ENCODE measurements at places on chromosomes 2 and 18. TPM values are rescaled to one million over a fixed set of nuclear protein-coding genes. Genes with fewer than 3 reads are reported as not detected.

PRSS56 gene
- not detected for total RNA-seq

INO80D gene
- 6.0 TPM for total RNA-seq

HOXD4 gene
- total RNA-seq: 2.5 TPM

AMER3 gene
- not detected for total RNA-seq

FKBP1B gene
- 8.0 TPM for total RNA-seq

PDE1A gene
- 10.5 TPM for total RNA-seq

TMEM169 gene
- 0.13 TPM for total RNA-seq

CD8B2 gene
- not detected for total RNA-seq

SLC4A3 gene
- 0.13 TPM for total RNA-seq

SPDYA gene
- total RNA-seq: 0.13 TPM

PCARE gene
- not detected for total RNA-seq

RFX8 gene
- 0.13 TPM for total RNA-seq

COL4A4 gene
- not detected for total RNA-seq

DNA sequence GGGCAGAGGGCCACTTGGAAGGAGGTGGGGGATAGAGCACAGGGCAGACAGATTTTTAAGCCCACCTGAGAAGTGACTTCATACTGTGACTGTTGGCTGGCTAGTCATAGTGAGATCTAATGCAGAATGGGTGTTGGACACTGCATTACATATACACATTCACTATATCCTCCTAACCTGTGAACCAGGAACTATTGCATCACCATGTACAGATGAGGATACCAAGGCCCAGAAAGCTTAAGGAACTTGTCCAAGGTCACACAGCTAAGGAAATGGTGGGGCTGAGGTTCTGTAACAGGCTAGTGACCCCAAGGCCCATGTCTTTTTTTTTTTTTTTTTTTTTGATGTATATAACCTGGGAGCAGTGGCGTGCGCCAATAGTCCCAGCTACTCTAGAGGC, 49.6 kb upstream of the SPRED2 start:
- DNase-seq: no peak

- no peak for DNase-seq
These were observed 1323.2 kb upstream of the DDX18 start for GRCh38 chr2:116491292-116491691.

DNA sequence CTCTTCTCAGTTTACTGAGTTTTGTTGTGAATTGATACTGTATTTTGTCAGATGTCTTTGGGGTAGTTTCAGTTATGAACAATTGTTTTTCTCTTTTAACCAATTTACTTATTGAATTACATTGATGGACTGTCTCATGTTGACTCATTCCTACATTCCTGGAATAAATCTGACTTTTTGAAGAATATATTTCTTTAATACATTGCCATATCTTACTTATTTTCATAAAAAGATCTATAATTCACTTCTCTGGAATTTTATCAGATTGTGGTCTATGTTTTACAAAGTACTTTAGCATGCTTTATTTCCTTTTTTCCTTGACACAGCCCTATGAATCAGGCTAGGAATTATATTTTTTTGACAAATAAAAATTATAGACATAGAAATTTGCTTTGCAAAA, 268.3 kb downstream of the PLCL1 start:
- no peak for DNase-seq

GRCh38 chr2:202088777-202089176, 15.7 kb downstream of the KIAA2012 start:
- no peak for DNase-seq

DNA sequence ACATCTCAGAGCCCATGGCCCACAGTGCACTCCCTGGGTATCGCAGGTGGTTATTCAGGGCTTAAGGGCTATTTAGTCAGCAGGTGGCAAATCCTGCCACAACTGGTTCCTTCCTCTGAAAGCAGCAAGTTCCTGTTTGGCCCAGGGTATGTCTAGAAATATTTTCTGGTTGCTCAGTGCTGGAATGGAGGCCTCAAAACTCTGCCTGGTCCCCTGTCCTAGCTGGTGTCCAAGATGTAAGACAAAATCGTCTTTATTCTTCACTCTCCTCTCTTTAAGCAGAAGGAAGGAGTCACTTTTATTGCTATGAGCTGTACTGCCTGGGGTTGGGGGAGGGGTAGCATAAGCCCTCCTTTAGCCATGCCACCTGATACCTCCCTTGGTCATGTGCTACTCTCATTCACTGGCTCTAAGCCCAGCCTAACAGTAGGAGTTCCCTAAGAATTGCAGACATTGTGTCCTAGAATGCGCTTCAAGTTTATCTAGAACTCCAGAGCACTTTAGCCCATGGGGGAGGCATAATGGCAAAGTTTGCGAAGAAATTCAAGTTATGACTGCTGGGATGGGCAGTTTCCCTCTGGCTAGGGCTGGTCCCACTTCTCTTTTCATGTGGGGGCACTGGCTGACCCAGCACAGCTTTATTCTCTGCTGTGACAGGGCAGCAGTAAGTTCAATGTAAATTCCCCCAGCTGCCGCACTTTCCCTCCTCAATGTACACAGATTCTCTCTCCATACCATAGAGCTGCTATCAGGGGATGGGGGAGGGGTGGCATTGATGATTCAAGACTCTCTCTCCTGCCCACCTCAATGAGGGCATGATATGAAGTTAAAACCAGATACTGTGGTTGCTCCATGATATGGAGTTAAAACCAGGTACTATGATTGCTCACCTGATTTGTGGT, 27.1 kb upstream of the CWC22 start:
- no peak for DNase-seq

- DNase-seq: no peak
These were observed 110.5 kb downstream of the DYSF start for GRCh38 chr2:71563872-71564271.

- no peak for DNase-seq
These were observed 58.4 kb upstream of the SLC8A1 start for GRCh38 chr2:40510304-40510703.

- no peak for DNase-seq
These were observed 521.9 kb downstream of the EPHA4 start for GRCh38 chr2:221050020-221050795.

- no peak for DNase-seq
These were observed 99.1 kb downstream of the MYO3B start for GRCh38 chr2:170276925-170277629.

- no peak for DNase-seq
These were observed 121.1 kb upstream of the KLHL14 start for GRCh38 chr18:32893915-32894314.

- no peak for DNase-seq
These were observed 22.8 kb upstream of the PTMA start for GRCh38 chr2:231685349-231686191.

- peak; percentile 49 for DNase-seq
These were observed 27.7 kb downstream of the SMAD7 start for GRCh38 chr18:48922801-48923730.

- DNase-seq: no peak
These were observed 93.8 kb downstream of the LYPD6B start for GRCh38 chr2:149132339-149132738.

DNA sequence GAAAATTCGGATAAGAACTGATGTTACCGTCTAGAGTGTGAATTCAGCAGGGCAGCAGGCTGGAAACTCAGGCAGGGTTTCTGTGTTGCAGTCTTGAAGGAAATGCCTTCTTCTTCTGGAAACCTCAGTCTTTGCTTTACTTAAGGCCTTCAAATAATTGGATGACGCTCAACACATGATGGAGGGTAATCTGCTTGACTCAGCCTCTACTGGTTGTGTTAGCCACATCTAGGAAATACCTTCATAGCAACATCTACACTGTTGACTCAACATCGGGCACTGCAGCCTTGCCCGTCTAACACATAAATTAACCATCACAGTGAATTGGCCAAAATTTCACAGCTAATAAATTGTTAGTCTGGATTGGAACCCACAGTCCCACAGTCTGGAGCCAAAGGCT, 37.2 kb downstream of the YPEL5 start:
- DNase-seq: no peak

DNA sequence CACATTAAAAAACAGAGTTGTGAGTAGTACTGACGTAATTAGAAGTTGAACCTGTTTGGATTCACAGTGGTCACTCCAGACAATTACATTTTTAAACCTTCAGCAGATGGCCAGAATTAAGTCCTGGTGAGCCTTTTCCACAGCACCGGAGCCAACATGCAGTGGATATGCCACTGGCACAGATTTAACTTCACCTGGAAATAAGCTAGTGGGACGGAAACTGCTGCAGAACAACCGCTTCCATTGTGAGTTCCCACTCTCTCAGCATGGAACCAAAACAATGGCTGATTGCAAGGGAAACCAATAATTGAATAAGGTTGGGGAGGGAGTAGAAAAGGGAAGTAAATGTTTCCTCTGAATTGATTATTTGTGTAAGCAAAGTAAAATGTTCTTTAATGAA, 515.1 kb downstream of the STK39 start:
- DNase-seq: no peak

DNA sequence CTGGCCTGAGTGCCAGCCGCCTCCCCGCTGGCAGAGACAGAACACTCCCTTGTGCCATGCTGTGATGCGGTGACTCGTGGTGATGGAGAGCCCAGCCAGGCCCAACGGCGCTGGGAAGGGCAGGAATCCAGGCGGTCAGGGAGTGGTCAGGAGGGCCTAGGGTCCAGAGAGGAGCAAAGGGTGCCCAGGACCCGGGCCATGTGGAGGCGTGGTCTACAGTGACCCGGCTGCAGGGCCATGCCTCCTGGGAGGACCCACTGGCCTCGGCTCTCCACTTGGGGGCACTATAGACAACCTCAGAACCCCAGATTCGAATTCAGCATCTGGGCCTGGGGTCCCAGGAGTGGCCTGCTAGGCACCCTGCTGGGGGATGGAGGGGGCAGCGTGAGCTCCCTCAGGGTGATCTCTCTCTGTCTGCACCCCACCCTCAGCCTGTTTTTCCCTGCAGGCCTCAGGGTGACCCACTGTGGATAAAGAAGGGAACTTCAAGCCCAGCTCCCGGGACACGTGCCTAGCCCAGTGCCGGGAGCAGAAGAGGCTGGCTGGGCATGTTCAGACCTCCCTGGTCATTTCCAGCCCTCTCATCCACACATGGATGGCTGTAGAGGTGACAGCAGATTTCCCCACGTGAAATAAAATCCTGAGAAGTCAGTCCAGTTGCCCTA, 13.0 kb downstream of the AMER3 start:
- no peak for DNase-seq

GRCh38 chr2:233426619-233427342, 72.5 kb downstream of the DGKD start:
- no peak for DNase-seq

DNA sequence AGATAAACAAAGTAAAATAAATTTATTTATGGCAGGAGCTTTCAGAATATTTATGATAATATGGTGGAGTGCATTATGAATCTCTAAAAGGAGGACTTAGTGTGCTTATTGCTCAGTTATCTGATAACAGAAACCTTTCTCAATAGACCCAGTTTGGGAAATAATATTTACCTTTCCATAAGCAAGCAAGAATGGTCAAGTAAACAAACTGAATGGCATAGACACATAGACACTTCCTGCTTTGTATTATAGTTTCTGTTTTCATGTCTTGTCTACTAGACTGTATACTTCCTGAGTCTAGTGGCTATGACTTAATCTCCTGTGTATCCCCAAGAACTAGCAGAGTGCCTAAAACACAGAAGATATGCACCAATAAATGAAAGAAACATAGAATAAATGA, 87.8 kb downstream of the UPP2 start:
- peak; percentile 40 for DNase-seq

- DNase-seq: no peak
These were observed 46.5 kb downstream of the HNRNPLL start for GRCh38 chr2:38556006-38556801.

DNA sequence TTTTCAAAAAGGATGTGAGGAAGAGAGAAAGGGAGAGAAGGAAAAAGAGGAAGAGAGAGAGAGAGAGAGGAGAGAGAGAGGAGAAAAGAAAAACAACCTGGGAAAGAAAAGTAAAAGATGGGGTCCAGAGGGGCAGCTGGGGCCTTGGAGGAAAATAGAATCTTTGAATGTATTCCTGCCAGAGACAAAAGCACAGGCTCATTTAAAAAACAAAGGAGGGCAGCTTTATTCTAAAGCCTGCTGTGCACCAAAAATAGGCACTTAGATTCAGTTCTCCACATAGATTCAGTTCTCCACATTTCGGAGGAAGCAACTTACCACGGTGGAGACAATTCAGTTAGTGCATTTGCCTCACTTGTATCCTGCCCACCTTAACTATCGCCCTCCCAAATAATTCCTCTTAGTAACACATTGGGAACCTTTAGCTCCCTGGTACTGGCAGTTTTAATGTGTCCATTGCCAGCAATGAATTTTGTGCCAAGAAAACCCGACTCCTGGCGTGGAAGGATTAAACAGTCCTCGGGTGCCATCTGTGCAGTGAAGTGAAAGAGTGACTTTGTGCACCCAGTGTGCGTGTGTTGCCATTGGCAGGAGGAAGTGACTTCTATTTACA, 71.3 kb downstream of the DPP4 start:
- DNase-seq: no peak

Measured in dermis microvascular lymphatic vessel endothelial cell (primary cell).